ENCODE measurements at places on chromosomes 4 and X.

DNA sequence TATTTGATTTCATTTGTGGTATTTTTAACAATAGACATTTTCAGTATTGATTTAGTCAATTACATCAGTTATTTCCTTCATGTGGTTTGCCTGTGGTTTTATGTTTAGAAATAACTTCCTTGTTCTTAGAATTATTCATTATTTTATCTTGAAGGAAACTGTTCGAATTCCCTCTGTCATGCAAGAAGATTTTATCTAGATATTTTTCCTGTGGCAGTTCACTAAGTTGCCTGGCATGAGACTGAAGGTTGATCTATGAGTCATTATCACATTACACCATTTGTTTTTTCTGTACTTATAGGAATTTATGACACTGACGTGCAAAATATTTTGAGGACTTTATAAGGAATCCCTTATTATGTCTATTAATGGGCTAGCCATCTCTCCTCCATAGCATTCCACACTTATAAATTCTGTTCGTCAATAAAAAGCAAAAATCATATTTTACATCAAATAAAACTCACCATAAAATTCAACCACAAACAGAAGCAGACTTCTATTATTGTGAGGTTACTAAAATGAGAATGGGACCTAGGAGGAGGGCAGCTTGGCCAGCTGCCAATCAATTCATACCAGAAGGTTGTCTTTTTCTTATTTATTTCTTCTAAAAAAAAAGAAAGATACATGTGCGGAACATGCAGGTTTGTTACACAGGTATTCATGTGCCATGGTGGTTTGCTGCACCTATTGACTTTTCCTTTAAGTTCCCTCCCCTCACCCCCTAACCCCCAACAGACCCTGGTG lies 179.0 kb downstream of the KCNIP4 start:
- DNase-seq, result peak; percentile 78

DNA sequence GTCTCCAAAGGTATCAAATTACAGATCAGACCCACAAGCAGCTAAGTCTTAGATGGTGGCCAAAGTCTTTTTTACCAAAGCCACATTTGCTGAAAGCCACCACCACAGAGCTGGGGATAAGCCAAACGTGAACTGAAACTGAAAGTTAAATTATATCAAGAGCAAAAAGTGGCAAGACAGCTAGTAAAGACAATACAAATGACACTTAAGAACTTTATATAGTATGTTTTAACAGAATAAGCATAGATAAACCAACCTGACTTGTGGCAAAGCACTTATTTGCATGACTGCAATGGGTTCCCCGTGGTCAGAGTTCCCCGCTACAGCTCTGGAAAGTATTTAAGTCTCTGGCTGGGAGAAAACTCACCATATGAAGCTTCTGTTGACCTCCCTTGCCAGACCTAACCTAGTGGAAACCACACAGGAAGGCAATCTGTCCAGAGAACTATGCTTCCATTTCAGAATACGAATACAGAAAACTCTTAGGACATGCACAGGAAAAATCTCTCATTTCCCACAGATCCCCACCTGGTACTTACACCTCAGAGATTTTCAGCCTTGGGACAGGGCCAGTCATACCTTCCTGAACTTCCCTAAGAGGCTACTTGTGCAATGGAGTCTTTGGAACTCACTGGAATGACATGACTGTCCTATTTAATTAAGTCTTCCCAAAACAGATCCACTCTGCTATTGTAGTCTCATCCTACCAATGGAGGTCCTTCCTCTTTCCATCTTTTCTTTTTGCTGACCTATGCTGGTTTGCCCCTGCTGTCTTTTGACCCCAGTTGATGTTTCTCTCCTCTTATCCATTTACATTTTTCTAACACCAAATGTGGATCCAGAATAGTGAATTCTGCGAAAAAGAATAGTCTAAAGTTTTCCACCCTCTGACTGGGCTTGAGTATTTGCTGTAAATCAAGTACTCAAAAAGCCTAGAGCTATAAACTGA lies 225.1 kb downstream of the NR3C2 start:
- no peak for DNase-seq

GRCh38 chr4:124083711-124084110 lies 628.8 kb downstream of the ANKRD50 start:
- DNase-seq, result no peak

- no peak for DNase-seq
These were observed 15.4 kb downstream of the LRP2BP start for GRCh38 chr4:185380320-185380719.

DNA sequence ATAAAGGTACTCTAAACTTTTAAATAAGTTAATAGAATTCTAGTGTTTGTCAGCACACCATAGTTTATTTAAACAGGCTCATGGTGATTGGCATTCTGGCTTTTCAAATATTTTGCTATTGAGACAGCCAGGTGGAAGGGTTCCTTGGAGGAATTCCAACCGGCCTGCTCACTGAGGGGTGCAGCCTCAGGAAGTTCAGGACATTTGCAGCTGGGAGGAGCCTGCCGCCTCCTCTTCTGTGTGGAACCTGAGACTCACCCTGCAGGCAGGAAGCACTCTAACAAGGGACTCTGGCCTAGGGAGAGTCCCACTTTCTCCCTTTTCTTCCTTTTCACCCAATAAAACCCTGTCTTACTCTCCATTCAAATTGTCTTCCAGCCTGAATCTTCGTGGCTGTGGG lies 1328.0 kb downstream of the FSTL5 start:
- DNase-seq, result no peak

GRCh38 chr4:169099771-169100180 lies 89.7 kb upstream of the CBR4 start:
- no peak for DNase-seq
